CD4-positive, alpha-beta memory T cell (primary cell): ENCODE measurements at places on chromosomes 11 and 22. TPM values are rescaled to one million over a fixed set of nuclear protein-coding genes. Genes with fewer than 3 reads are reported as not detected.

DNA sequence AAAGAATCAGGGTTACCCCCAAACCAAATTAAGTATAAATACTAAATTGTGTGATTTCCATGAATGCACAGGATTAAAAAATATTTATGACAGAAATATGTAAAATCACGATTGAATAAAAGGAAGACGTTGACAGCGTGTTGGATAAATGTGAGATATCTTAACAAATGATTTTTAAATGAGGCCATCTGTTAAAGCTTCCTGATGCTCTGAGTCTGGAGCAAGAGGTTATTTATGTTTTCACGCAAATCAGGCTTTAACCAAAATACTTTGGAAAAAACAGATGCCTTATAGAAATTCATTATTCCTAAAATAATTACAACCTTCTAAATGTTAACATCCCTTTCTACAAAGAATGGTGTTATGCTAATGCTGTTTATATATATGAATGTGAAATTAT is 123.3 kb downstream of the PAX6 start:
- H3K36me3 ChIP-seq, result no peaks in the 10 kb centered on the region
- H3K27me3 ChIP-seq, result no peaks in the 10 kb centered on the region
- H3K27ac ChIP-seq, result no peak overlapping the region
- no peak for DNase-seq

- no peak overlapping the region for H3K4me3 ChIP-seq
- peaks cover 3% of the 10 kb centered on the region for H3K36me3 ChIP-seq
- no peaks in the 10 kb centered on the region for H3K27me3 ChIP-seq
- no peak for DNase-seq
- peaks cover 51% of the 10 kb centered on the region for H3K4me1 ChIP-seq
Observed at GRCh38 chr11:3962406-3962840, 107.0 kb downstream of the STIM1 start.

DNA sequence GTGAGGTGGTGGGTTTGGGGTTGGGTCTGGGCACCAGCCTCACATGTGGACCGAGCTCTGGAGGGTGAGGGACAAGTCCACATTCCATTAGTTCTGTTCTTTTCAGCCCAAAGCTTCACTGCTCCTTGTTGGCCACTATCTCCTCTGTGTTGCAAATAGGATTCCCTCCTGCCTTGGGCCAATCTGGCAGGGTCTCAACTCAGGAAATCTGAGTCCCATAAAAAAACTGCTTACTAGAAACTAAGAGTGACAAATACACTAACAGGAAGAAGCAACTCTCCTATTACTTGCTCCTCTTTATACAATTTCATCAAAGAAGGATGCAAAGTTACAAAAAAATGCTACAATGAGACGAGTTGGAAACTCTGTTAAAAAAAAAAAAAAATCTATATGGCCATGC is 66.2 kb upstream of the CSNK1E start:
- no peaks in the 10 kb centered on the region for H3K36me3 ChIP-seq
- no peaks in the 10 kb centered on the region for H3K4me1 ChIP-seq
- no peak overlapping the region for H3K4me3 ChIP-seq

- no peaks in the 10 kb centered on the region for H3K27me3 ChIP-seq
- no peak overlapping the region for H3K27ac ChIP-seq
- no peak for DNase-seq
- H3K36me3 ChIP-seq, result no peaks in the 10 kb centered on the region
- H3K4me3 ChIP-seq, result no peak overlapping the region
Observed at GRCh38 chr22:36197514-36198146, 4.0 kb downstream of the APOL4 start.

DNA sequence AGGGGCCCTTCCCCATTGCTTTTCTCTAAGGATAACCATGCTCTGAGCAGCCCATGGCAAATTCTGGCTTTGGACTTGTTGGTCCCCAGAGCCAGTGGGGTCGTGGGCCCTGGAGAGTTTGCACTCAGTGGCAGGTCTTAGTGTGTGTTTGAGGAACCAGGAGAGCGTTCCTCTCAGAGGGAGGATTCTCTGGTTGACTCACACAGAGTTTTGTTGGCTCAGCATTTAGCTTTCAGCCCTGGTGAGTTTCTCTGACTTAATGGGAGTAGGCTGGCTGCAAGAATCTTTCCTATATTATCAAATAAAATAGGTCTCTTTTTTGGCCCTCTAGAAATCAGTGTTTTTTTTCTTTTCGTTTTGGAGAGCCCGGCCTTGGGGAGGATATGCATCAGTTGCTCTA is 20.9 kb downstream of the ST14 start:
- no peak overlapping the region for H3K4me3 ChIP-seq
- no peaks in the 10 kb centered on the region for H3K27me3 ChIP-seq
- no peaks in the 10 kb centered on the region for H3K4me1 ChIP-seq

GRCh38 chr22:44995105-44995514 is 14.7 kb downstream of the PHF21B start:
- no peak for DNase-seq
- no peak overlapping the region for H3K4me3 ChIP-seq
- no peaks in the 10 kb centered on the region for H3K36me3 ChIP-seq
- no peaks in the 10 kb centered on the region for H3K27me3 ChIP-seq
- no peaks in the 10 kb centered on the region for H3K4me1 ChIP-seq
- H3K27ac ChIP-seq, result no peak overlapping the region

GRCh38 chr11:58446294-58446693 is 4.3 kb upstream of the OR5B12 start:
- no peaks in the 10 kb centered on the region for H3K36me3 ChIP-seq
- H3K27me3 ChIP-seq, result no peaks in the 10 kb centered on the region
- no peak overlapping the region for H3K27ac ChIP-seq
- DNase-seq, result no peak
- no peak overlapping the region for H3K4me3 ChIP-seq

DNA sequence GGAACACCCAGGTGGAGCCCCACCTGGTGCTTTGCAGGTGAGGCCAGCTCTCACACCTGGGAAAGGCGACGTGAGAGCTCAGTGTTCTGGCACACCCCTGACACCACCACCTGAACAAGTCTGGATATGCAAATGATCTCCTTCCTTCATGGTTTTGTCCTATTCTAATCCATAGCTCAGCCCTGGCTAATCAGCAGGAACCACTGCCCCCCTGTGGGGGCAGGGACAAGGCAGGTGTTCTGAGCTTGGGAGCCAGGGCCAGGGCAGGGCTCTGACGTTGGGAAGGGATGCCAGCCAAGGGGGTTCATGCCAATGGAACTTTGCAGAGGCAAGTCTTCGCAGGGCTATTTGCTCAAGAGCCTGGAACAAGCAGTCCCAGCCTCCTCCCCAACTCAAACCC is 144.2 kb downstream of the TRIM29 start:
- no peak overlapping the region for H3K4me3 ChIP-seq
- no peak overlapping the region for H3K27ac ChIP-seq
- no peaks in the 10 kb centered on the region for H3K36me3 ChIP-seq
- no peak for DNase-seq
- no peaks in the 10 kb centered on the region for H3K4me1 ChIP-seq

DNA sequence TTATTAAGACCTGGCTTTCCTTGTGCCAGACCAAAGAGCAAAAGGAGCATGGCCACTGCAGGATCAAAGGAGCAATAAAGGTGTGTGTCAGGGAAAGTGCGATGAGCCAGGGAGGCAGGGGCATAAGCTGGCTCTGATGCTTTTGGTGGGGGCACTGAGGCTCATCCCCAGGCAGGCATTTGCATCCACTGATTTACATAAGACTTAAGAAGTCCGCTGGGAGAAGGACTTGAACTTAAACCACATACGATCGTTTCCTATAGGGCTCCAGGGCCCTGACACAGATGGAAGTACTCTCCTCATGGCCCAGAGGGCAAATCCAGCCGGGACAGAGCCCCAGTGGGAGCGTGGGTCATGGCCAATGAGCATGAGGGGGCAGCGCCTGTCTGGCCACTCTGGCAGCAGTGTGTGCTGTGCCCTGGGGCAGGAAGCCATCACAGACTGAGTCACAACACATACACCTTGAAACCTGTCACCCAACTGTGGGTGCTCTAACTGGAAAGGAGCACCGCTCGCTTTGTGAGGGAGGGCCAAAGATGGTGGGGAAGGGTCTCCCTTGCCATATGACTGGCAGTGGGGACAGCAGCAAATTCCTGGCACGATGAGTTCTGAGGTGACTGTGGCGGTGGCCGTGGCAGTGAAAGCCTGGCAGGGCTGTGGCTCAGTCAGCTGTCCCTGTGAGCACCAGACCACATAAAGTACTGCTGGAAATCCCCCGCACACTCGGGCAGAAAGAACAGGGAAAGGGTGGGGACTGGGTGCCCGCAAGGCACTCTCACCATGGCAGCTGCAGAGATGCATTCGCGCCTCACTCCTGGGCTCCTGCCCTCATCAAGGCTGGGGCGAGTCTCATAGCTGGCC is 79.4 kb upstream of the LMO1 start:
- no peaks in the 10 kb centered on the region for H3K27me3 ChIP-seq
- H3K4me3 ChIP-seq, result no peak overlapping the region

The MUC2 gene
- not detected for total RNA-seq

The ART1 gene
- not detected for total RNA-seq

The GRIA4 gene
- total RNA-seq, result not detected

The CWC15 gene
- total RNA-seq, result 69.4 TPM

The PLAAT3 gene
- 4.7 TPM for total RNA-seq
